ENCODE measurements at places on chromosomes 11 and 22.

DNA sequence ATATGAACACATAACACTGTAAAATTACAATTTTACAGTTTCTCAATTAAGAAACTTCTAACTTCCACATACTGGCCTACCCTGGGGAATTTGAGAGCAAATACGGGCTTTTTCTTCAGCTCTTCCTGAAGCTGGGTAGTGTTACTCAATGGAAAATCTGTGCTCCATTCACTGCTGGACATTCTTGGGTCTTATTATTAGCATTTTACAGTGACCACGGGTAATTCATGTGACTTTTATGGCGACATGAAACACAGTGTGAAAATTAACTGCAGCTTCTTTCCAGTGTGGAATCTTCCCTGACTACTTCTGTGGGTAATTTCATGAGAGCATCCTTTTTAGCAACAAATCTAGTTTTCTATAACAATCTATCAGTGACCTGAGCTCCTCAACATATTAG, 423.7 kb upstream of the ANO5 start:
- DNase-seq, result no peak

- no peak for DNase-seq
These were observed 5.0 kb upstream of the CCND1 start for GRCh38 chr11:69635804-69636511.

GRCh38 chr11:2507945-2508749, 63.3 kb downstream of the KCNQ1 start:
- no peak for DNase-seq

DNA sequence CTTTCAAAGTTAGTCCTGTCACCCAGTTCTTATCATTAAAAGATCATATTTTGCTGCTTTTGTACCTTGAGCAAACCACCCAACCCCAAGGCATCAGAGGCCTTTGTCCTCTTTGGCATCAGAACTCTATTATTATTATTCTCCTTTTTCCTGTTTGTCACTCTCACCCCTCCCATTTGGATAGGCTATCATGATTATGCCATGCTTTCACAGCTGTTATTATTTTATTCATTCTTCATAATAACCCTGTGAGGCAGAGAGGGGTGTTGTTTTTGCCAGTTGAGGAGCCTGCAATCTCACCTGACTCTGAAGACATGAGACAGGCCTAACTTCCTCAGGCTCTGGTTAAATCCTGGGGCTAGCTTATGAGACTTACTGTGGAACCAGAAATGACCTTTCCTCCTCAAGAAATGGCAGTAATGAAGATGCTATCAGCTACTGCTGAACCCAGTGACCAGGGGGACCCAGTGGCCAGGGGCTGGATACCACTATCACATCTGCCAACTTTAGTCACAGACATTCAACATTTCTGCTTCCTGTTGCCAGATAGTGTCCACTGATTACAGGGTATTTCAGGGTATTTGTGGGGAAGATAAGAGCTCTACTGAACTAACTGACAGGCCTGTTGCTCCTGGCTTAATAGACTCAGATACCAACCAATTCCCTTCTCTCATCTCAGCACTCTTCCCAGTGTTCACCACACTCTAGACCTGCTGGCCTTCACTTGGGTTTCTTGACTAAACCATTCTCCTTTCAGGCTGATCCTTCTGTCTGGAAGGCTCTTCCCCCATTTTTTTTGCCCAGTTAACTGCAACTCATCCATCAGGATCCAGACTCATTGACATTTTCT, 11.8 kb upstream of the SWAP70 start:
- no peak for DNase-seq

DNA sequence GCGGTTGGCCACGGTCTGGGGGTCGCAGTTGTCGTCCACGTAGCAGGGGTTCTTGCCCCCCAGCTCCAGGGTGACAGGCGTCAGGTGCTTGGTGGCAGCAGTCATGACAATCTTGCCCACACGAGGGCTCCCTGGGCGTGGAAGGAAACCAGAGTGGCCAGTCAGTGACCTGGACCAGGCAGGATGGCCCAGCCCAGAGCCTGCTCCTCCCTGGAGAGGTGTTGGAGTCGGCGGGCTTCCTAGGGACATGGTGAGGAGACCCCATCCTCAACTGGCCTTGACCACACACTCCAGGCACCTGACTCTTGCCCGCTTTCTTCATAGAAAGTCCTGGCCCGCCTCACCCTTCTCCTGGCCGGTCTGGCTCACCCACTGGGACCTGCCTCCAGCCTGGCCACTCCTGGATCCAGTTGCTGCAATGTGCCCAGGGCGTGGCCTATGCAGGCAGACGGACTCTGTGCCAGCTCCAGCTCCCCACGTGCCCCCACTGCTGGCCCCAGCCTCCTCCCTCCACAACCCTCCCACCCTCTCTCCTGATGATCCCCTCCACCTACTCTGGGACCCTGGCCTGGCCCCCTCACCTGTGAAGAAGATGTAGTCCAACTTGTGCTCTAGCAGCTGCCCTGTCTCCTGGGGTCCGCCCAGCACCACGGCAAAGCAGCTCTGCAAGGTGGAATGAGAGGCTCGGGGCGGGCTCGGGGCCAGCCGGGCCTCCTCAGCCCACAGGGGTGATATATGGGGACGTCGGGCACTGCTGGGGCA, 8.7 kb downstream of the ALDH3B2 start:
- no peak for DNase-seq

- DNase-seq, result no peak
These were observed 26.1 kb upstream of the RTL6 start for GRCh38 chr22:44523981-44524759.

DNA sequence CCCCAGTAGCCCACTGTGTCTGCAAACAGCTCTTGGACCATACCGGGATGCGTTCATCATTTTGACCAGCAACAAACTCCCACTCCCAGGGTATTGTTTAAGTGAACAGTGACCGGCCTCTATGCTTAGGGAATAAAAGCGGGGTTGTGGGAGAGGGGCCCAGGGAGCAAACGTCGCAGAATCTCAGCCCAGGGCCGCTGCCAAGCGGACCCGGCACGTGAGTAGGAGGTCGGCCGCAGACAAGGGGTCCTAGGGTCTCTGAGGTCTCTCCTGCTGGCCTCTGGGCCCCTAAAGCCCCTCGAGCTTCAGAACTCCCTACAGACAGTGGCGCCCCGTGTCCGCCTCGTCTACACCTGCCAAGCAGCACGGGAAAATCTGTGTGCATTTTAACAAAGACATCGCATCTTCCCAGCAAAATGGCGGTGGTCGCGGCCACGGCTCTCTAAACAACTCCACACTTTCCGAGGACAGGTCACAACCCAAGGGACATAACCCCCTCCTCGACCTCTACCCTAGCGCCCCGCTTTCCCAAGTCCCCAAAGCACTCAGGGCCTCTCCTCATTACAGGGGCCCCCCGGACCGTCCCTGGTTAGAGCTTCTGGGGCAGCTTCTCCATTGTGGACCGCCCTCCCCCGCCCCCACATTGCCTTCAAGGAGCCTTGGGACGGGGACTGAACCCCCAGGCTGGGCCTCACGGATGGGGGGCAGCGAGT, 3.9 kb upstream of the GCAT start:
- no peak for DNase-seq

Measured in NCI-H187 treated with DMSO at 0.1 percent for 48 hours (cell line).